ENCODE measurements at places on chromosomes 1 and 21.

DNA sequence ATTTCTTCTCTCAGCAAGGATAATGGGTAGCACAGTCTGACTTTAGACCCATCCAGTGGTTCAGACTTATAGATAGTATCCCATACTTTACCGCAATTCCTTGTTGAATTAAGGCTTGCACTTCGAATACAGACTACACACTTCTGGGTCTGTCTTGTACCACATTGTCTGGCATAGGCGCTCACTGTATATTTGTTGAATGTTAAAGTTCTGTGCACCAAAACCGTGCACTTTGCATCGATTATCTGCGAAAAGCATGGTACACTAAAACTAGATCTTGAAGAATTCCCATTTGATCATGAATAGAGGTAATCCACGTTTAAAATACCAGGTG lies 556 bp upstream of the RYR2 start:
- H3K27me3 ChIP-seq = peaks cover 49% of the 10 kb centered on the region
- H3K36me3 ChIP-seq = no peaks in the 10 kb centered on the region
- peaks cover 3% of the 10 kb centered on the region for H3K4me1 ChIP-seq
- DNase-seq = no peak
- H3K4me3 ChIP-seq = peak overlapping the region; percentile 58

GRCh38 chr1:8662380-8663072 lies 154.9 kb downstream of the RERE start:
- H3K4me1 ChIP-seq = peaks cover 7% of the 10 kb centered on the region
- H3K4me3 ChIP-seq = peak overlapping the region; percentile 30
- no peak for DNase-seq

DNA sequence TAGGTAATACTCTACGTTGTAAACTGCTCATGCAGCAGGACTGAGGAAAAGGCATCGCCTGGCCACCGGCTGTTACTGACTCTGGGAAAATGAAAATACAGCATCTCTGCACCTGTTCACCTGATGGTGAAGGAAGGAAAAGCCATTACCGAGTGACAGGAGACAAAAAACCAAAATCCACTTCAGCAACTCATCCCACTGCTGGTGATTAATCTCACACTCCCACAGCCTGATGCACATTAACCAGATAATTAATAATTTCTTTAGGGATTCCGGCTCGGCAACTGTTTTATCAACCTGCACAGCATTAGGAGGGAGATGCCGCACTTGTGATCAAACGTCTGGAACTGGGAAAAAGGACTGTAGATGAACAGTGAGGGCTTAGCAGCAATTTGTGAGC lies 183.9 kb upstream of the ESRRG start:
- H3K27me3 ChIP-seq = no peaks in the 10 kb centered on the region
- no peaks in the 10 kb centered on the region for H3K4me1 ChIP-seq
- no peak overlapping the region for H3K27ac ChIP-seq
- no peak for DNase-seq
- H3K4me3 ChIP-seq = no peak overlapping the region
- no peaks in the 10 kb centered on the region for H3K36me3 ChIP-seq

- no peak for DNase-seq
- no peaks in the 10 kb centered on the region for H3K27me3 ChIP-seq
- H3K27ac ChIP-seq = no peak overlapping the region
- no peak overlapping the region for H3K4me3 ChIP-seq
- H3K4me1 ChIP-seq = peaks cover 5% of the 10 kb centered on the region
- no peaks in the 10 kb centered on the region for H3K36me3 ChIP-seq
Observed at GRCh38 chr1:55061000-55061705, 21.8 kb downstream of the PCSK9 start.

GRCh38 chr1:234662148-234662547 lies 52.2 kb upstream of the IRF2BP2 start:
- no peak overlapping the region for H3K27ac ChIP-seq
- no peaks in the 10 kb centered on the region for H3K36me3 ChIP-seq
- DNase-seq = no peak
- H3K27me3 ChIP-seq = no peaks in the 10 kb centered on the region

DNA sequence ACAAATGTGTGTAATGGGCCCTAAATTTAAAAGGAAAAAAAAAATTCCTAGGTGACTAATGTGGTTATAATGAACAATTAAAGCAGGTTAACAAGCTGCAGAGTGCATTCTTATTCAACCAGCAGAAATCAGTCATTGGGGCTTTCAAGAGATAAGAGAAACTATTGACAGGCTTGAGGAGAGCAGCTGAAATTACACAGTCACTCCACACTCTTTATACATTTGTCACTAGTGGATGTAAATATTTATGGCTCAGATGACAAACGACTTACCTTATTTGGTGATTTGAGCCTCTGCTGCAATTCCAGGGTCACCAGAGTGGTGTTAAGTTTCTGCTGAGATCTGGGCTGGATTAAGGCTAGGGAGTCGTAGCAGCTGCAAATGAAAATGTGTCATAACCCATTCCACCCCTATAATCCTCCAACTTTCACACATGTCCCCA lies 896.3 kb downstream of the TTLL7 start:
- no peak for DNase-seq
- no peak overlapping the region for H3K4me3 ChIP-seq
- H3K27ac ChIP-seq = no peak overlapping the region
- H3K27me3 ChIP-seq = no peaks in the 10 kb centered on the region
- H3K36me3 ChIP-seq = no peaks in the 10 kb centered on the region

DNA sequence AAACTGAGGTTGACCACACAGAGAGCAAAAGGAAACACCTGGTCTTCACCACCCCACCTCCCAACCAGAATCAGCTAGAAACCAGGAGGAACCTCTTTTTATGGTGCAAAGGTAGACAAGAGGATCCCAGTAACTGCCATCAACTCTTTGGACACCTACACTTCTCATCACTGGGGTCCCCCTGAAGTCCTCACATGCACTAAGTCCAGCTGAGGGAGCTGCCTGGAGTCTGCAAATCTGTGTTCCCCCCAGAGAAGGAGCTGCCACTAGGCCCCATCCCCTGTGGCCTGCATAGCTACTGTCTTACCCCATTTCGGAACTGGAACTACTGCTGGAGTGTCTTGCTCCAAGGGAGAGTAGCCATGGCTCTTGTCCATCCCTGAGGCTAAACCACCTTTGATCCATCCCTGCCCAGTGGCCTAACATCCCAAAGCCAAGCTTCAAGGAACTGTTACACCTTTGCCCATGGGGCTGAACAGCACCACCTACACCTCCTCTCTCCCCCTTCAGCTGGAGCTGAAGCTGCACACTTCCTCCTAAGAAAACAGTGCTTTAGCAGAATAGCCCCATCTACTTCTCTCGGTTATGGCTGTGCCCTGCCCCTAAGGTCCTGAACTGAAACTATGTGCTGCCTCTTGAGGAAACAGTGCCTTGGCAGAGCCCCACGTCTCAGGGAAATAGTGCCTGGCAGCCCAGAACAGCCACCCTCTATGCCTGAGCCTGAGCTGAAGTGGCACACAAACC lies 85.4 kb upstream of the CD53 start:
- H3K27ac ChIP-seq = peak overlapping the region; percentile 96
- peaks cover 50% of the 10 kb centered on the region for H3K4me1 ChIP-seq
- peaks cover 25% of the 10 kb centered on the region for H3K27me3 ChIP-seq
- H3K36me3 ChIP-seq = peaks cover 14% of the 10 kb centered on the region
- DNase-seq = no peak

- H3K4me1 ChIP-seq = peaks cover 34% of the 10 kb centered on the region
- H3K27me3 ChIP-seq = no peaks in the 10 kb centered on the region
- H3K4me3 ChIP-seq = no peak overlapping the region
- DNase-seq = no peak
- H3K36me3 ChIP-seq = peaks cover 7% of the 10 kb centered on the region
- no peak overlapping the region for H3K27ac ChIP-seq
Observed at GRCh38 chr21:21196848-21197247, 198.6 kb downstream of the NCAM2 start.

GRCh38 chr1:33161061-33161681 lies 20.7 kb downstream of the TRIM62 start:
- H3K27ac ChIP-seq = no peak overlapping the region
- no peak for DNase-seq
- H3K4me3 ChIP-seq = no peak overlapping the region

GRCh38 chr1:226438007-226438406 lies 30.1 kb upstream of the PARP1 start:
- no peak overlapping the region for H3K27ac ChIP-seq
- H3K4me3 ChIP-seq = no peak overlapping the region
- no peak for DNase-seq
- peaks cover 31% of the 10 kb centered on the region for H3K27me3 ChIP-seq

DNA sequence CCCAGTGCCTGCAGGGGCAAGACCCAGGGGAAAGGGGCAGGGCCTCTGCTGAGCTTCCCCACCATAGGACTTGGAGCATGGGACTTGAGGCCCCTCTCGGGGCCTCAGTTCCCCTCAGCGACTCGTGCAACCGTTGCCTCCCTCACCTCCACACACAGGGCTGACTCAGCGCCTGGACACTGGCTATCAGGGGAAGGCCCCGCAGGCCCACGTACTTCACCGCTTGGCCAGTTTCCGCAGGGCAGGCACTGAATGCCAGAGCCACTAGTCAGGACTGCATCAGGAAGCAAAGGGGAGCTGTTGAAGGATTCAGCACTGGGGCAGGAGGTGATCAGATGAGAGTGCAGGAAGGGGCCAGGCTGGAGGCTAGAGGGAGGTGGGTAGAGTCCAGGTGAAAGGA lies 15.5 kb upstream of the FAM131C start:
- no peaks in the 10 kb centered on the region for H3K4me1 ChIP-seq
- no peak overlapping the region for H3K4me3 ChIP-seq
- no peak for DNase-seq
- no peak overlapping the region for H3K27ac ChIP-seq

DNA sequence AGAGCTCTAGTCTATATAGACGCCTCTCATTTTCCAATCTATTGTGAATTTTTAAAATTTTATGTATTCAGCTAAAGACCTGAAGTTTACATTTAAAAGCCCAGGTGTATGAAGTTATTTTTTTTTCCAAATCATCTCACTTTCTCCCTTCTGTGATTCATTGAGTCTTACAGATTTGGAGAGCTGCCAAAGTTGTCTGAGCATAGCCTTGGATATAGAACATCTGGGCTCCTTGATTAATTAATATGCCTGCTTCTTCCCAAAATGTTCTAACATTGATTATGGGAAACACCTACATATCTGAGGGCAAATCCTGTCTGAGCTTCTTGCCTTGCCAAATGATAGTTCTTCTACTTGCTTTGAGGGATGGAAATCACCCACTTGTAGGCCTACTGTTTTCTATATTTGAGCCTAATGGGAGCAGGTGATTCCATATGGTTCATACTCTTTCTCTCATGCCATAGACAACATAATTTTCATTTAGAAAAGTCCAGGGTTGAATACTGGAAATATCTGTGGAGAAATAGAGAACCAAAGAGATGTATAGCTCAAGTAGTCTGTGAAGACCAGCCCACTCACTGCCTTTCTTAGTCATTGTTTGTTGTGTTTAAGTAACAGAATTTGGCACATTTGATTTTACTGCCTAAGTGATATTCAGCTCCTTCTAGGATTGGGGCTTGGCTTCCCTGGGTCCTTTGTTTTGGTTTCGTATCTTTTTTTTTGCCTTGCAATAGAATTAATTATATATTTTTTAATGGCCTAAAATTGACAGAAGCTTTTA lies 46.2 kb downstream of the MACF1 start:
- peaks cover 11% of the 10 kb centered on the region for H3K4me1 ChIP-seq
- H3K27ac ChIP-seq = no peak overlapping the region
- DNase-seq = no peak
- H3K4me3 ChIP-seq = no peak overlapping the region

GRCh38 chr1:39384305-39384704 lies 107.1 kb upstream of the BMP8A start:
- no peak overlapping the region for H3K4me3 ChIP-seq
- no peak for DNase-seq
- no peak overlapping the region for H3K27ac ChIP-seq
- H3K4me1 ChIP-seq = no peaks in the 10 kb centered on the region
- H3K27me3 ChIP-seq = no peaks in the 10 kb centered on the region

GRCh38 chr1:72283307-72284083 lies 1.2 kb upstream of the NEGR1 start:
- H3K36me3 ChIP-seq = no peaks in the 10 kb centered on the region
- peaks cover 28% of the 10 kb centered on the region for H3K27me3 ChIP-seq
- no peak overlapping the region for H3K4me3 ChIP-seq
- DNase-seq = no peak
- H3K4me1 ChIP-seq = peaks cover 9% of the 10 kb centered on the region
- H3K27ac ChIP-seq = no peak overlapping the region

- no peaks in the 10 kb centered on the region for H3K4me1 ChIP-seq
- no peaks in the 10 kb centered on the region for H3K36me3 ChIP-seq
- DNase-seq = no peak
- no peak overlapping the region for H3K4me3 ChIP-seq
- H3K27me3 ChIP-seq = no peaks in the 10 kb centered on the region
- H3K27ac ChIP-seq = no peak overlapping the region
Observed at GRCh38 chr1:169013821-169014220, 92.7 kb upstream of the ATP1B1 start.

DNA sequence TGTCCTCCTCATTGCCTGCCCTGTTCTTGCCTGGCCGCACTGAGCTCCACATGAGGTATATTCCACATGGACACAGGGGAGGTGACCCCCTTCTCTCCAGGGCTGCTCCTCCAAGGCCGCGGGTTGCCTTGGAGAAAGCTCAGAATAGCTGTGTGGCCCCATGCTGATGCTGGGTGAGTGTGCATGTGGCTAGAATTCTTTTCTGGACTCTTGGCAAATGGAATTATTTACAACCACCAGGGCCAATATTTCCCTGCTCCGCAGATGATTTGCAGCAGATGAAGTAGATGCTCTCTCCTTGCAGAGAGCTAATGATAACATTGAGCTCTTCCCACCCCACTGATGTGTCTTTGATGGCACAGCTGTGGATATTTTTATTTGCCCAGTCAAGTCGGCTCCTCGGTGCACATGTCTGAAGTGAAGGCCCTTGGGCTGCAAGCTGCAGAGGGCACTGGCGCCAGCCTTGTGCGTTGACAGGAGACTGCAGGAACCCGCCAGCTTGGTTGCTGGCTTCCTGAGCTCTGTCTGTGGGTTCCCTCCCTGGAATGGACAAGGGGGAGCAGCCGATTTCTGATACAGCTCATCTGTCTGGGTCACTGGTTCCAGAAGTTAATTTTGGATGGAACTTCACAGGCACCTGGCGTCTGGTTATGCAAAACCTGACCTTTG lies 404.7 kb upstream of the VAMP3 start:
- H3K36me3 ChIP-seq = no peaks in the 10 kb centered on the region
- no peaks in the 10 kb centered on the region for H3K4me1 ChIP-seq
- no peaks in the 10 kb centered on the region for H3K27me3 ChIP-seq
- no peak for DNase-seq
- H3K27ac ChIP-seq = no peak overlapping the region

All from T-helper 2 cell treated with Interferon-gamma antibody and Interleukin-4, amounts not matched to agents 5 μg/mL and 100 μg/mL, for 36 hours (primary cell).